Daoy (cell line): ENCODE measurements at places on chromosomes 11 and 22. TPM values are rescaled to one million over a fixed set of nuclear protein-coding genes. Genes with fewer than 3 reads are reported as not detected.
A peak's percentile ranks its signal among the peaks of the same experiment; 100 is the strongest.

- DNase-seq = peak; percentile 84
Measured at GRCh38 chr11:96012086-96012824, 88.3 kb upstream of the MTMR2 start.

DNA sequence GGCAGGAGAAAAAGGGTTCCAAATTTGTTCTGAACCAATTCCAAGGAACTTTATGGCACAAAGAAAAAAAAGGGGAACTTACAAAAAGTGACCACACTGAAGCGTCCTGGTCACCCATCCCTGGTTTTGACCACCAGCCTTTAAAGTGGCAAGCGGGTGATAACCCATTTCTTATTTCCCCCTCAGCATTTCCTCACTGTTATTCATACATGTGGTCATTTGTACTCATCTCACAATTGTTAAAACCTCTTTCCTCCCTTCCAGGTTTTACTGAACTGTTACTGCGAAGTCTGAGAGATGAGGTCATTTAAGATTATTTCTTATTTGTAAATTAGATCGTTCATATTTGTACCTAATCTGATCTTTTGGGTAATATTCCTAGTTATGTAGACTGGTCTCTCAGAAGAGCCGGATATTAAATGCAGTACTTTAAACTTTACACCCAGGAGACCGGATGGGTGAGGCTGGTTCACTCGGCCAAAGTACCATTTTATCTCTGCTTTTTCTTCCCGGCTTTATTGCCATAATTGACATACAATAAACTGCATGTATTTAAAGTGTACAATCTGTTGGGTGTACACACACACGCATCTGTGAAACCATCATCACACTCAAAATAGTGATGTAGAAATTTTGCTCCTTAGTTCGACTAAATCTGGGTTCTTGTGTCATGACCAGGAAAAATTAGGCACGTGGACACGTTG lies 47.0 kb downstream of the CDPF1 start:
- no peak for DNase-seq

- peak; percentile 26 for DNase-seq
Measured at GRCh38 chr22:20206709-20207215, 55.9 kb upstream of the CCDC188 start.

- DNase-seq = no peak
Measured at GRCh38 chr11:64343767-64344559, 4.0 kb downstream of the CCDC88B start.

GRCh38 chr11:65781152-65781961 lies 581 bp upstream of the AP5B1 start:
- no peak for DNase-seq

GRCh38 chr22:37920126-37920525 lies 14.0 kb downstream of the MICALL1 start:
- no peak for DNase-seq

DNA sequence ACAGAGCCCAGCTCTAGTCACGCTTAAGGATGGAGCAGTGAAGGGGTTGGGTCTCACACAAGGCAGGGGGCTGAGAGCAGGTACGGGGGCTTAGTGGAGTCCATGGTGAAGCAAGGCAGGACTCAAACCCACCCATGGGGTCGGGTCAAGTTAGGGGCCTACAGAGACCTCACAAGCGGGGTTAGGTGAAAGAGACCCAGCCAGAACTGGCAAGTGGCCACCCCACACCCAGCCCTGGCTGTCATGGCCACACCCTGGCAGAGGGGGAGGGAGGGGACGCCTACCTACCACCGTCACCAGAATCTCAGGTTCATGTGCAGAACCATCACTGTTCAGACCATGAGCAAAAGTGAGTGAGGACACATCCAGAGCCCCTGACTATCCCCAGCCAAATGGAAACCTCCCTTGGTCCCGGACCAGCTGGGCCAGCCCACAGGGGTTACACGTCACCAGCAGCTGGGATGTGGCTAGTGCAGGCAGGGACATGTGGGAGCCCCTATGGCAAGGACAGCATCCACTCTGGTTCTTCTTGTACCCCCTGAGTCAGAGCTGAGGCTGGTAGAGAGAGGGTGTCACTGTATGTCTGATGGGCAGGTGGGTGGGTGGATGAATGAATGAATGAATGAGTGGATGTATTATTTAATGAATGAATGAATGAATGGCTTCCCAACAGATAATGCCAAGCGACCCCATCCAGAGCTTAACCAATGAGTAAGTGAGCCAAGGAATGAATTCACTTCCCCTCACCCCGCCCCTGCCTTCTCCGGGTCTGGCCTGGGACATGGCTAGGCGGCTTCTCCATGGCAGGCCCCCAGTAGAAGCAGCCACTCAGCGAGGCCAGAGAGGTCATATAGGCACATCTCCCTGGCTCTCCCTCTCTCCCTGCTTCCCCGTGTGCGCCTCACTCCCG lies 681.6 kb downstream of the TBC1D22A start:
- no peak for DNase-seq

- peak; percentile 70 for DNase-seq
Measured at GRCh38 chr11:117011541-117011898, 86.7 kb downstream of the SIK3 start.

- DNase-seq = no peak
Measured at GRCh38 chr11:45294499-45294898, 8.4 kb upstream of the SYT13 start.

TRIM49 gene
- total RNA-seq = not detected in 2 replicates

KREMEN1 gene
- total RNA-seq = 0.36 and 1.4 TPM in 2 replicates

BIRC2 gene
- total RNA-seq = 73.1 and 105 TPM in 2 replicates

KRTAP5-10 gene
- total RNA-seq = not detected in 2 replicates

NRIP3 gene
- 27.4 and 34.8 TPM in 2 replicates for total RNA-seq
